ENCODE measurements at places on chromosomes 4 and X.

GRCh38 chr4:81062001-81062400, 31.5 kb downstream of the BMP3 start:
- DNase-seq, result no peak

- DNase-seq, result no peak
Measured at GRCh38 chr4:53705151-53705764, 114.0 kb upstream of the LNX1 start.

DNA sequence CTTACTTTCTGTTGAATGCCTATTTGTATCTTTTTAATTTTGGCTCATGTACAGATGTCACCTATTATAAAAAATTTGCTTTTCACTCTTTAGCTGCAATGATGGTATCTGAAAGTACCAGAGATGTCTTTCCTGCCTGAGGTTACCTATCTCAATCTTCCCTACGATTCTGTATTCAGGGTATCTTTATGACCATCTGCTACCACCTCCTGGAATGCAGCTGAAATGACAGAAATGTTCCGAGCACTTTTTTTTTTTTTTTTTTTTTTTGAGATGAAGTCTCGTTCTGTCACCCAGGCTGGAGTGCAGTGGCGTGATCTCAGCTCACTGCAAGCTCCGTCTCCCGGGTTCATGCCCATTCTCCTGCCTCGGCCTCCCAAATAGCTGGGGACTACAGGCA, 136.4 kb downstream of the REPS2 start:
- no peak for DNase-seq

GRCh38 chr4:85398276-85398675, 76.7 kb upstream of the ARHGAP24 start:
- DNase-seq, result no peak

DNA sequence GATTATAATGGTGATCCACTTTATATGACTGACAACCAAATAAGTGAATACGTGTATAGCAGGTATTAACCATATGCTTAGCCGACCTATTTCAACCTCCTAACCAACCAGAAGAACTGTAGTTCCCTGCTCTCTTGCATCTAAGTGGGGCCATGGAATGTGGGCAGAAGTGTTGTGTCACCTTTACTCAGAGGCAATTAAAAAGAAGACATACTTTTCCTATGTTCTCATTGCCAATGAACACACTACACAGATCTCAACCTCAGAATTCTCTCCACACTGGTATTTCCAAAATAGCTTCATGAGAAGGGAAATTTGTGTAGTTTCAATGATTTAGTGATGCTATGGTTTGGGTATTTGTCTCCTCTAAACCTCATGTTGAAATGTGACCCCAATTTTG, 3.2 kb upstream of the NFKB1 start:
- DNase-seq, result no peak

- no peak for DNase-seq
Measured at GRCh38 chr4:129545599-129546278, 449.8 kb downstream of the C4orf33 start.

DNA sequence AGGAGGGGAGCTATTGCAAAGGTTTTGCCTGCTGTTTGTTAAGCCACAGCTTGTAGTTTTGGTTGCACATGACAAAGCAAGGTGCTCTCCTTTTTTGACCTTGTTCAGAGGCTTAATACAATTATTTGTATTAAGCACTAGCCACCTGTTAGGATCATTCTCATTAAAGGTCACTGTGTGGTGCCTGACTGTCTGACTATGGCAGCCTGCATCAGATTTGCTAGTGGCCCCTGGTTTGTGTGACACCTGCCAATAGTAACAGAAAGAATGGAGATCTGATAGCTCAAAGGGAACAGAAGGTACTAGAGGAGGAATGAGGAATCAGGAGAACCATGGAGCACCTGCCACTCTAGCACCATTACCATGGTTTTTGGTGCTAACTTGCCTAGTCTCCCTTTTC, 102.5 kb downstream of the POLA1 start:
- no peak for DNase-seq

DNA sequence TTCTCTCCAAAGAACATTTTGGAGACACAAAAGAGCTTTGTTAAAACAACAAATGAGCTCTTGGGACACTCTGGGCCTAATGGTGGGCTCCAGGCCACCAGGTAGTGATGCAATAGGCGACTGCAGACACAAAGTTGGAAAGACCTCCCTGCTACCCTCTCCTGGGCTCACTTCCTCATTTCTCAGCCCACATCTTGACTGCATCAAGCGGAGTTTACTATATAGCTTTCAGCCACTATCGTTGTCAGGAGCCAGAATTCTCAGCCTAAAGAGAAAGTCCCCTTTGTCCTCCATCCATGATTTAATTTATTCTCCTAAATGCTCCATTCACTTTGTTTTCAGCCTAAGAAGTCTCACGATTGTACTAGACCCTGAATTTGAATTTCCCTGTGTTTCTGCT, 114.9 kb downstream of the EFHC2 start:
- no peak for DNase-seq

DNA sequence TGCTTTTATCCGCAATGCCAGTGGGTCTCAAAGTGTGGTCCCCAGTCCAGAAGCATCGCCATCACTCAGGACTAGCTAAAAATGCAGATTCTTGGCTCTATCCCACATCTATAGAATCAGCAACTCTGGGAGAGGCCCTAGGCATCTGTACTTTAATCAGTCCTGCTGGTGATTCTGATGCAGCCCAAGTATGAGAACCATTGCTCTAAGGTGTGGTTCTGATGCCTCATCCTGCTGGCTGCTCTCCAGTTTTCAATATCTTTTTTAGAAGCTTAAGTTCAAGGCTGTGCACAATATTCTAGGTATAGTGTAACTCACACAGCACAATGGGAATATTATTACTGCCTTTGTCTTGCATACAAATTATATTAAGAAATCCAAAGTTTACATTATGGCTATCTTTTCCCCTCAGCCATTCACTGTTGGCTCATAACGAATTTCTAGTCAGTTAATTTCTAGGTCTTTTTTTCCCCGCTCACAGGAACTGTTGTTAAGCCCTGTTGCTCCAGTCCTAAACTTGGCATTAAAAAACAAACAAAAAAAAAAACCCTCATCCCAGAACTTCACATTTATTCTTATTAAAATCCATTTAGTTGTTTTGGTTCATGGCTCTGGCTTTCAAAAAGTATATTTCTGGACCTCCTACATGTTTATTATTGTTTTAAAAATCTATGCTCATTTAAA, 109.1 kb downstream of the PHEX start:
- DNase-seq, result no peak

GRCh38 chr4:5165420-5166369, 114.4 kb downstream of the STK32B start:
- DNase-seq, result no peak

- no peak for DNase-seq
Measured at GRCh38 chr4:166460769-166461550, 587.9 kb downstream of the TLL1 start.

DNA sequence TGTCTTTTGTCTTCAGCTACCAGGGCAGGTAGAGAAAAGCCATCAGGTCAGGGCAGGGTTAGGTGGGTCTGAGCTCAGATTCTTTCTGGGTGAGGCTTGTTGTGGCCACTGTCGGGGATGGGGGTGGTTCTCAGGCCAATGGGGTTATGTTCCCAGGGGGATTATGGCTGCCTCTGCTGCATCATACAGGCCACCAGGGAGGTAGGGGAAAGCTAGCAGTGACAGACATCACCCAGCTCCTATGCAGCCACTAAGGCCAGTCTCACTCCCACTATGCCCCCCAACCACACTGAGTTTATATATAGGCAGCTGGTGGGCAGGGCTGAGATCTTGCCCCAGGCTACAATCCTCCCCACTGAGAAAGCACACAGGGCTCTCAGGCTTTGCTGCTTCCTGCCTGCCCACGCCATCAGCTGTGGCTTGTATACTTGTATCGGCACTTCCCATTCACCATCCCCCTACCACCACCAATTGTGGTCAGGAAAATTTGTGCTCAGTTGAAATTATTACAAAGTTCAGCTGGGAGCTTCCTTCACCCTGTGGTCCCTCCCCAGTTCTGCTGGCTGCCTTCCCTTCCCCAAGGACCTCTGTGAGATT, 72.6 kb upstream of the PTPN13 start:
- no peak for DNase-seq

GRCh38 chr4:896216-896615, 35.9 kb downstream of the GAK start:
- no peak for DNase-seq

GRCh38 chr4:139975830-139976272, 178.1 kb downstream of the MAML3 start:
- DNase-seq, result no peak

- DNase-seq, result no peak
Measured at GRCh38 chr4:7880683-7881082, 59.0 kb downstream of the AFAP1 start.

DNA sequence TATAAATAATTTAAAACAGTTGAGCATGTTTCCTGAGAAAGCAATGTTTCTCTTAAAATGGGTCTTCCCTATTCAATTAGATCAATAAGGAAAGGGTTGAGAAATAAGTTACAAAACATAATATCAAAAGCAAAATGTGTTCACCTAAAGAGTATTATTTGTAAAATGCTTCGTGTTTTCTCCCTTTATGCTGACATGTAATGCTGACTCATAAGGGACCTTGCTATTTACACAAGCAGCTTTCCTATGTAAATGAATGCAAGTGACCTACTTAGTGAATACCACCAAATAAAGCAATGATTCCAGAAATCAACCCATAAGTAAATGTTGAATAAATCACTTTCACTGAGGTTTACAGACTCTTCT, 91.5 kb downstream of the ELOVL6 start:
- no peak for DNase-seq

- no peak for DNase-seq
Measured at GRCh38 chr4:17356926-17357325, 155.0 kb downstream of the QDPR start.

DNA sequence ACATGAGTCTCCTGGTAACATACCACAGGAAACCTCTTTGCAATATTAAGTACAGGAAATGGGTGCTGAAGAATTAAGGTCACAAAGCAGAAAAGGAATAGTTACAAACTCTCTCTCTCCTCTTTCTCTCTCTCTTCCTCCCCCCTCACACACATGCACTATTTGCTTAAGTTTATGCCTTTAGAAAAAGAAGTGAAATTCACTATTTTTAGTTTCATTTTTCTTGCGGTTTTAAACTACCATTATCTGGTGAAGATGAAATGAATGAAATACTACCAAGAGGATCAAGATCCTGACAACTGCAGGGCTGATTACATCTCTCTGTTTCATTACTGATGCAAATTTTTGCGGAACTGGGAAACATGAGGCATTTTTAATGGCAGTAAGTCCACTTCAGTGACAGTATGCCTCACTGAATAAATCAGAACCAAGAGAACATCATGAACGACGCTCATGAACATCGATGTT, 64.3 kb upstream of the FTHL17 start:
- DNase-seq, result no peak

DNA sequence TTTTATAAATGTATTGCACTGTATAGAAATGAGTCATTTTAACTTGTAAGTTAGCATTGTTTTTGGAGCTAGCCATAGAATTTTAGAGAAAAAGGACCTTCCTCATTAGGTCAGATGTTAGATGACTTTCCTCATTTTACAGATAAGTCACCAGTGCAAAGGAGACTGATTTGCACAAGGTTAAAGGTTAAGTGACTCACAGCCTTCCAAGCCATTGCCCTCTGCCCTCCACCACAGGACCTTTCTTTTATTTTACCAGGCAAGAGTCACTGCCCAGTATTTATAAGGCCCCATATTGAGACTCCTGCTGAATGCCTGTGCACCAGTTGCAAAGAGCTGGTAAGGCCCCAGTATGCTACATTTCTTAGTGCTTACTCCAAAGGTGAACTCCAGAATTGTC, 4.2 kb upstream of the ABCG2 start:
- DNase-seq, result no peak

GRCh38 chrX:47191331-47191730, 2.3 kb upstream of the UBA1 start:
- DNase-seq, result peak; percentile 5

- DNase-seq, result no peak
Measured at GRCh38 chr4:145315811-145316225, 135.4 kb upstream of the OTUD4 start.

DNA sequence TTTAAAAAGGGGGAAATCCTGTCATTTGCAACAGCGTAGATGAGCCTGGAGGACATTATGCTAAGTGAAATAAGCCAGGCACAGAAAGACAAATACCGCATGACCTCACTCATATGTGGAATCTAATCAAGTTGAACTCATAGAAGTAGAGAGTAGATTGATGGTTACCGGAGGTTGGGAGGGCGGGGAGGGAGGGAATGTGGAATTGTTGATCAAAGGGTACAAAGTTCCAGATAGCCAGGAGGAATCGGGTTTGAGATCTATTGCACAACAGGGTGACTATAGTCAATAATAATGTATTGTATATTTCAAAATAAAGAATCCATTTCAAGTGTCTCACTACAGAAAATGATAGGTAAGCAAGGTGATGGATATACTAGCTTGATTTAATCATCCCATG, 393.2 kb downstream of the BCOR start:
- no peak for DNase-seq

DNA sequence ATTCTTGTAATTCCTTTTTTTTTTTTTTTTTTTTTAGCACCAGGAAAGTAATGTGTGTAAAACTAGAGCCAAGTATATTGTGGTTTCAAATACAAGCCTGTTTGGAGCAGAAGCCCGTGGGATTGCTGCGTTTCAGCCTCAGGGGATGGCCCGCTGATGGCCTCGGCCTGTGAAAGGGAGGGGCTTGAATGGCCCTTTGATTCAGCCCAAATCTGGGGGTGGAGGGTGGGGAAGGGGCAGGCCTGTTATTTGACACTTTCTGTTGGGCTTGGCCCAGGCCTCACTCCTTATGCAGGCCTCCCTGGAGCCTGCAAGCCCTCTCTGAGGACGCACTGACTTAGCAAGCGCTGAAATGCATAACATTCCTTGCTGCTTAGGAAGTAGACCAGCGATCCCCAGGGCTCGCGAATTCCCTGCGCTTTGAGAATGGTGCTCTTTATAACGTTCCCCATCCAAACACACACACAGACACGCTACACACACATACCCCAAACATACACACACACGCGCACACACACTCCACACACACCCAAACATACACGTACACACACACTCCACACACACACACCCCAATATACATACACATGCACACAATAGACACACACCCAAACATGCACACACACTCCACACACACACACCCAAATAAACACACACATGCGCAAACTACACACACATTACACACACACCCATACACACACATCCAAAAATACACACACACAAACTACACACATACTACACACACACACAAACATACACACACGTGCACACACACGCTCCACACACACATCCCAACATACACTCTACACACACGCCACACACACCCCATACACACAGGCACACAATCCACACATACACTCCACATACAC, 29.6 kb downstream of the TLR10 start:
- no peak for DNase-seq

DNA sequence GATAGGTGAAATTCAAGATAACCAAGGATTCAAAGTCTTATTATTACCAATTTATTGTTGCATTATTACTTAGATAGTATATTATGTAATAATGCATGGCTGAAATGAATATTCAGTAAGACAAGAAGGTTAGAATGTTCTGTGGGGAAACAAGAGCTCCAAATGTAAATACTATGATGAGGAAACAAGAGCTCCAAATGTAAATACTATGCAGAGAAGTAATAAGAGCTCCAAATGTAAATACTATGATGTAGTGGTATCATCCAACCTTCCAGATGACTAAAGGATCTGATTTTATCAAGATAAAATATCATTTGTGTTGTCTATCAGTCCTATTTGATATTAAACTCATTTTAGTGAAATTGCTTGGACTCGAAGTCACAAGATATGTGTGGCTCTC, 82.2 kb upstream of the PCDH18 start:
- no peak for DNase-seq

GRCh38 chrX:114344756-114345349, 239.0 kb upstream of the HTR2C start:
- DNase-seq, result no peak

- no peak for DNase-seq
Measured at GRCh38 chrX:3962511-3963311, 249.3 kb upstream of the PRKX start.

All from stimulated activated CD8-positive, alpha-beta memory T cell treated with anti-CD3 and anti-CD28 coated beads, Interleukin-15, amount 100 ng/mL, for 24 hours (primary cell).